ENCODE measurements at places on chromosomes 7 and 10.

DNA sequence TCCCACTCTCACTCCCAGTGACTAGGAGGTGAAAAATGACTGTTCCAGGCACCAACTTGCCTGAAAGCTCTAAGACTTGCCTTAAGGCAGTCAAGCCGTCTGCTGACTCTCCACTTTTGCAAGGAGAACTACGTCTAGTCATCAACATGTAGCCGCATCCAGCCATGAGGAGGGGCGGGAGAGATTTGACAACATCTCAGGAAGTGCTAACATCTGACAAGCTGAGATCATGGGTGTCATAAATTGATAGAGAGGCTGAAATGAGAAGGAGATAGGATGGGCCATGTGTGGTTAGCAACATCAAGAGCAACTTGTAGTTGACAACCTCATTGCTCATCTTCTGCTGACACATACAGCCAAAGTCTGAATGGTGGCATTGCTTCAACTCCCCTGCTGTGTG is 9.0 kb upstream of the TBXAS1 start:
- no peak for DNase-seq

DNA sequence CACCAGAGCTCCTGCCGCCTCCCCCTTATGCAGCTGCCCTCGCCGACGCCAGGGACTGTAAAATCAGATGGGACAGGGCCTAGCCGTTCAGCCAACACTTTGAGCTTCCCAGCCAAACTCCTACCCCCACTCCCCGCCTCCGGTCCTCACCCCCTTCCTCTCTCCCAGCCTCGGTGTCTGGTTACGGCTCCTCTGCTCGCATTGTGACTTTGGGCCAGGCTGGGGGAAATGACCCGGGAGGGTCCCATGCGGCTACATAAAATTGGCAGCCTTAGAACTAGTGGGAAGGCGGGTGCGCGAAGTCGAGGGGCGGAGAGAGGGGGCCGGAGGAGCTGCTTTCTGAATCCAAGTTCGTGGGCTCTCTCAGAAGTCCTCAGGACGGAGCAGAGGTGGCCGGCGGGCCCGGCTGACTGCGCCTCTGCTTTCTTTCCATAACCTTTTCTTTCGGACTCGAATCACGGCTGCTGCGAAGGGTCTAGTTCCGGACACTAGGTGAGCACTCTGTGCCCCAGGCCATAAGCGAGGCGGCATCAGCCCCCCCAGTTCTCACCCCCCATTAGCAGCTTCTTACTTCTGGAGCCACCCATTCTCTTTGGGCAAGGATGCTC is at the start of gene KAZALD1:
Gene KAZALD1, plus strand, starts transcription at position 366 of the 608 bp plus-strand sequence. CDS start 604 bp downstream, outside the sequence.
- no peak for DNase-seq

GRCh38 chr10:98833542-98833941 is 386.8 kb upstream of the HPS1 start:
- no peak for DNase-seq

DNA sequence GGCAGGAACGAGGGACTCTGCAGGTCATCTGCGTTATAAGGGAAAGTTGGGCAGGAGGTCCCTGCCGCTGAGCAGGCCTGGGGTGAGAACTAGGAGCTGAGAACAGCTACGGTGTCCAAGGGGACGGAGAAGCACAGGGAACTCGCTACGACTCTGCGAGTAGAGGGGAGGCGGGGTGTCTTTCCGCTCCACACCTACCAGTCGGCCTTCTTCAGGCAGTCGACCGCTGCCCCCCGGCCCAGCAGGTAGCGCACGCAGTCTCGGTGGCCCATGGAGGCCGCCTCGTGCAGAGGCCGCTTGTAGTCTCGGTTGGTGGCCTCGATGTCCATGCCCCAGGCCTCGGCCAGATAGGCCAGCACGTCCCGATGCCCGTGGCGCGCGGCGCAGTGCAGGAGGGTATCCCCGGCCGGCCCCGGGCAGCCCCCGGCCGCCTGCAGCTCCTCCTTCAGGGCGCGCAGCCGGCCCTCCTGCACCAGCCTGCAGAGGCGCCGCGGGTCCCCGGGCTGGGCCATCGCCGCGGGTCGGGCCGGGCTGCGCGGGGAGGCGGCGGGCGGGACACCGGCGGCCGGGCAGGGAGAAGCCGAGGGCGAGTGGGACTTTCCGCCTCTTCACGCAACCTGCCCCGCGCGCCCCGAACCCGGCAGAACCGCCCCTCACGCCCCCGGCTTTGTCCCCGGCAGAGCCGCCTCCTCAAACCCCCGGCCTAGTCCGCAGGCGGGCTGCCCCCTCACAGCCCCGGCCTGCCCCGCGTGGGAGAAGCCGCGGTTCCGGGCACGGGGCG is 660 bp downstream of the ANKRD16 start:
- no peak for DNase-seq

DNA sequence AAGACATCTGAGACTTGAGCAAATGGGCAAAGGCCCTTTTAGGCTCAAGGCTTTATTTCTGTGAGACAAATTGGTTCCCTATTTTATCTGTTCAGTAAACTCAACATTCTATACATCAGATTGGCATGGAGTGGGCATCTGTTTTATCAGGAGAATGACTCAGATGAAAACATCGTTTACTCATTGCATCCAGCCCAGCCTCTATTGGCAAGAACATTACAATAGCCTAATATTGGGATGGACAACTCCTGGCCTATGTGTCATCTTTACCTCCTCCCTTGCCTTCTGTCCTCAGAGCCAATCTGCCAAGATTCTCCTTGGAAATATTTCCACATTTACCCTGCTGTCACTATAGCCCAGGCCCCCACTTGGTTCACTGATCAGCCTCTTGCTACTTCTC is 5.5 kb upstream of the BLNK start:
- no peak for DNase-seq

GRCh38 chr10:61001731-61002122 is 57.7 kb upstream of the RHOBTB1 start:
- no peak for DNase-seq

DNA sequence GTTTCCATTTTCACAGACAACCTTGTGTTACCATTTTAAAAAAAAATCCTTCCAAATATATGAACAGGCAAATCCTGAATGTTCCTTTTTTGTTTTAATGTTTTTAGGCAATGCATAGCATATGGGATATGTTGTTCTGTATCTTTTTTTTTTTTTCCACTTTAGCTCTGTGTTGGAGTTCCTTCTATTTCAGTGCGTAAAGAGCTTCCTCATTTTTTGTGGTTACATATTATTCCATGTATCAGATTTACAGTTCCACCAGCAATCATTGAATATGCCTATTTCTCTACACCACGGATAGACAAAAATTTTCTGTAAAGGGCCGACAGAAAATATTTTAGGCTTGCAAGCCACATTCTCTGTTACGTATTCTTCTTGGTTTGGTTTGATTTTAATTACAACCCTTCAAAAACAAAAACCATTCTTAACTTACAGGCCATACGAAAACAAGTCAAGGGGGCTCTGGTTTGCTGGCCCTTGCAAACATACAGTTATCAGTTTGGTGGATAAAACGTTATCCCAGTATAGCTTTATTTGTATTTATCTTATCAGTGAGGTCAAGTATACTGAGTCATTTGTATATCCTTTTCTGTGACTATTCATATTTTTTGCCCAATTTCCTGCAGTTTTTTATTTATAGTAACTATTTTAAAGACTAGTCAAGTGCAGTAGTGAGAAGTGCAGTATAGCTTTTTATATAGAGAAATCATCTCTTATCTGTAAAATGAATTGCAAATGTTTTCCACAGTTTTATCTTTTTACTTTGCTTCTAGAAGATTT is 55.7 kb downstream of the RALA start:
- no peak for DNase-seq

Data from esophagus muscularis mucosa (tissue), 4 donors.